ENCODE measurements at places on chromosomes 2 and 18.

- DNase-seq = no peak
Observed at GRCh38 chr2:127672341-127673224, 2.7 kb downstream of the LIMS2 start.

- DNase-seq = no peak
Observed at GRCh38 chr18:47932190-47932589, 1.7 kb upstream of the SMAD2 start.

GRCh38 chr2:210360412-210360811 is 45.4 kb upstream of the MYL1 start:
- no peak for DNase-seq

- no peak for DNase-seq
Observed at GRCh38 chr18:11996907-11997306, 15.6 kb downstream of the IMPA2 start.

DNA sequence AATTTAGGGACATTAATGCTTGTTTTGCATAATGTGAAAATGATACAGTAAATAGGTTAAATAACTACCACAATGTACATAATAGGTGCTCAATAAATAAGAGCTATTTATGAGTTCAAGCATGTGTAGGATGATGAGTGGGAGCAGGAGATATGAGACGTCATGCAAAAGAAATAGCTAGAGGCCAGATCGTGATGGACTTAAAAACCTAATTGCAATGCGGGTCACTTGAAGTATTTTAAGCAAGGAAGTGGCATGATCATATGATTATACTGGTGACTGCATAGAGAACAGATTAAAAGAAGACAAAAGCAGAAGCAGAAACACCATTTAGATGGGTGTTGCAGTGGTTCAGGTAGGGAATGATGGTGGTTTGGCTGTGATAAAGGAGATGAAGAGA is 78.0 kb downstream of the HNMT start:
- peak; percentile 52 for DNase-seq

GRCh38 chr2:9937968-9938367 is 13.5 kb upstream of the GRHL1 start:
- DNase-seq = no peak

- no peak for DNase-seq
Observed at GRCh38 chr18:11775436-11776174, 75.6 kb upstream of the CHMP1B start.

- DNase-seq = no peak
Observed at GRCh38 chr2:147634826-147635225, 210.0 kb upstream of the ACVR2A start.

GRCh38 chr2:85628658-85629057 is 12.7 kb downstream of the USP39 start:
- DNase-seq = no peak

DNA sequence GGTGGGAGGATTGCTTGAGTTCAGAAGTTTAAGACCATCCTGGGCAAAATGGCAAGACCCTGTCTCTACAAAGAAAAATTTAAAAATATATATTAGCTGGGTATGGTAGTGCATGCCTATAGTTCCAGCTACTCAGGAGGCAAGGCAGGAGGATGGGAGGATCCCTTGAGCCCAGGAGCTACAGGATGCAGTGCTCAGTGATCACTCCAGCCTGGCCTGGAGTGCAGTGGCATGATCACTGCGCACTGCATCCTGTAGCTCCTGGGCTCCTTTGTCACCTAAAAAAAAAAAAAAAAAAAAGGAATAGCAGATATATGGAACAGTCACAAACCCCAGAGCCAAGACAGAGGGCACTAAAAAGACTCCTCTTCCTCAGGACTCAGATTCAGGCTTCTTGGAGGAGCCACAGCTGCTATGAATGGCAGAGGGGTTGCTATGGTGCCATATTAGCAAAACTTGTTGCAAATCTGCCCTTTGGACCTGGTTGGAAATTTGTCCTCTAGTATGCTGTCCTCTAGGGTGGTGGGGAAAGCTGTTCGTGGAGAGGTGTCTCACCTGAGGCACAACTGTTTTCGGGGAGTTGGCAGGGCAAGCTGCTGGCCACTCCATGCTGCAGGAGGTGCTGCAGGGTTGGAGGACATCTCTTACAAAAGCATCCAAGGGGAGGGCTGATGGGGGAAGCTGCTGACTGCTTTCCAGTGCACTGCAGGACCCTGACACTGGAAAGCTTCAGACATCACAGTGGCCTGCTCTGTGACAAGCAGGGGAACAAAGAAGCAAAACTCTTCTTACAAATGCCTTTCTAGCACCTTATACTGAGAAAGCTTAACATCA is 22.7 kb downstream of the CYP20A1 start:
- DNase-seq = no peak

DNA sequence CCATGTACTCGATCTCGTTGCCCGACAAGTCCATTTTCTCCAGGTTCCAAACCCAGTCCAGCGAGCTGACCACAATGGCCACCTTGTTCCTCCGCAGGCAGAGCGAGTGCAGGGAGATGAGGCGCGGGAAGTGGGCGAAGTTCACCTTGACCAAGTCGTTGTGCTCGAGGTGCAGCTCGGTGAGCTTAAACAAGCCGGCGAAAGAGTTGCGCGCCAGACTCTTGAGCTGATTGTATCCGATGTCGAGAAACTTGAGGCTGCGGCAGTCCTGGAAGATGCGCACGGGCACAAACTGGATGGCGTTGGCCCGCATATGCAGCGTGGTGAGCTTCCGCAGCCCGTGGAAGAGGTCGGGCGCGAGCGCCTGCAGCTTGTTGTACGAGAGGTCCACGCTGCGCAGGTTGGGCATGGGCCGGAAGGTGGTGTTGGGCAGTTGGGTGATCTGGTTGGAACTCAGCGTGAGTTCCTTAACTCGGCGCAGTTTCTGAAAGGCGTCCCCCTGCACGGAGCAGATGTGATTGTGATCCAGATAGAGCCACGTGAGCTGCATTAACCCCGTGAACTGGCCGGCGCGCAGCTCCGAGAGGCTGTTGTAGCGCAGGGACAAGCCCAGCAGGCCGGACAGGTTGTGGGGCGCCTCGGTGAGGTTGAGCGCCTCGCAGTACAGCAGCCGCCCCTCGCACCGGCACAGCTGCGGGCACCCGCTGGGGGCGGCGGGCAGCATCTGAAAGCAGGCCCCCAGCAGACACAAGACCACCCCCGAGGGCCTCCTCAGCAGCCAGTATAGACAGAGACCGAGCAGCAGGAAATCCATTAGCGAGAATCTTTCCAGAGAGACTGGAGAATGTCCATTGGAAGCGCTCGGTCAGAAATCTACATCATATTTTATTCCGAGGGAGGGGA is 1.3 kb downstream of the LRRTM1 start:
- no peak for DNase-seq

- no peak for DNase-seq
Observed at GRCh38 chr2:439077-439476, 151.2 kb upstream of the ALKAL2 start.

Measured in foreskin melanocyte (primary cell).